Skin of body (tissue), 3 donors: ENCODE measurements at places on chromosomes 7 and 10.

DNA sequence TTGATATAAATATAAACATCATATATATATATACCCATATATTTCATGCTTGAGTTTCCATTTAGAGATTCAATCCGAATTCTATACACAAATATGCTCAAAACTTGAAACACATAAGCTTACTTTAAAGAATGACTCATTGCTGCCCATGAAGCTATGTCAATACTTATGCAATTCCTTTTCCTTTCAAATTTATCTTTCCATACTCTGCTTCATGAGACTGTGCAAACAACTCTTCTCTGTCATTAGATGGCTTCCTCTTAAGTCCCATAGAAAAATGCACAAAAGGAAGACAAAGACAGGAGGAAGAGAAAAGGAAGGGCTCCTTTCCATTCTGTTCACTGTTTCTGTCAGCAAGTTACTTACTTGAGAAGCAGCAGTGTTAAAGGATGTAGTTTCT lies 895.7 kb upstream of the SORCS1 start:
- DNase-seq, result no peak

DNA sequence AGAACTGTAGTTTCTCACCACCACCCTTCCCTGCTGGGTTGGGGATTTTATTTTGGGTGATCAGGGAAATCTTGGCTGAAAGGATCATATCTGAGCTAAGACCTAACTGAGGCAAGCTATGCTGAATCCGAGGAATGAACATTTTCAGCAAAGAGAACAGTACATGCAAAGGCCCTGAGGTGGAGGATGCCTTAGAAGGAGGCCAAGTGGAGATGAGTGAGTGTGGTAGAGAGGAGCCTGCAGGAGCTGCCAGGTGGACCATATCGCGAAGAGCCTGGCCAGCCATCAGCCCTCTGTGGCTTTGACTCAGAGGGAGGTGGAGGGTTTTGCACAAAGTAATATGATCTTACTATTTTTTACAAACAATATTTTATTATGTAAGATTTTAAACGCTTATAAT lies 1.6 kb upstream of the RASGEF1A start:
- DNase-seq, result no peak

DNA sequence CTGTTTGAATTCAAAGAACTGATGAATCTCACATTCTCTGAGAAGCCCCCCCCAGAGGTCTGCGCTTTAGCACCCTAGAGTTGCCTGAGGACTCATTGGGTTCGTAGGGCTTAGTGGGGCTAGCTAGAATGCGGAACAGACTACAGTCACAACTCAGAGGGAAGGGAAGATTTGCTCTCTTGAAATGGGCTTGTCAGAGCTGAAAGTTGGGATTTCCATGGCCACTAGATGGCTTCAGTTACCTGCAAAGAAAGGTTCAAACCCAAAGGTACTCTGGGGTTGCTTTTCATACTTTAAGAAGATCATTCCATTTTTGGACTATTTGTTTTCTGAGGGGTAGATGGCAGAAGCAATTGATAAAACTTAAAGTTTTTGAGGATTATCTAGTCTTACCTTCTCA lies 205.0 kb downstream of the BBS9 start:
- no peak for DNase-seq

GRCh38 chr7:108805808-108806397 lies 236.2 kb downstream of the DNAJB9 start:
- peak; percentile 6 for DNase-seq

DNA sequence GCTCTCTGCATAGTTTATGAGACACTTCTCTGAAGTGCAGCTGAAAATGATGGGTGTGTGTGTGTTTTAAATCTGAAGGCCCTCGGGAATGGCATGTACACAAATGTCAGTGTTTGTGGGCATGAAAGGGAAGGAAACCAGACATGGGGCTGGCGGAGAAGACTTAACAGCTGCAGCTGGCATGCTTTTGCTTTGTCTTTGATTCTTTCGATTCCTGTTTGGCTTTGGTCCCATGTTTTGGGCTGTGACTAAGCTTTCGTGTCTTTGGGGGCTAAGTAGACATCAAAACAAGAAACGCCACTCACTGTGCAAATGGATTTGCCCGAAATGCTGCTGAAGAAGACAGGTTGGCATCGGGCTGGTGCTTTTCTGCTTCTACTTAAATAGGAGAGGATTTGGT lies 179.3 kb downstream of the PFKFB3 start:
- DNase-seq, result peak; percentile 45
